ENCODE measurements at places on chromosomes 4 and X.

DNA sequence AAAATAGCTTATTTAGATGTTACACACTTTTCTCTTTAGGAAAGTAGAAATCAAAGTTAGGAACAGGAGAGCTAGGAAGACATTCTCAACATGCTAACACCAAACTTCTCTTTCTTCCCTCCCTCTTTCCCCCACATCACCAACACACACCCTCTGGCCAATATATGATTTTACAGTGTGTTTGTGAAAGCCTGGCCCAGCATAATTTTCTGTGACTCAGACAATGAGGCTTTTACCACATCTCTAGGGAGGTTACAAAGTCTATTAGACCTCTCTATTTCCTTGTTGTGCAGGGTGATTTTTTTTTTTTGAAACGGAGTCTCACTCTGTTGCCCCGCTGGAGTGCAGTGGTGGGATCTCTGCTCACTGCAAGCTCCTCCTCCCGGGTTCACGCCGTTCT is 189.9 kb downstream of the AASDH start:
- peak; percentile 65 for DNase-seq

- no peak for DNase-seq
Measured at GRCh38 chr4:140612357-140612756, 43.6 kb upstream of the UCP1 start.

DNA sequence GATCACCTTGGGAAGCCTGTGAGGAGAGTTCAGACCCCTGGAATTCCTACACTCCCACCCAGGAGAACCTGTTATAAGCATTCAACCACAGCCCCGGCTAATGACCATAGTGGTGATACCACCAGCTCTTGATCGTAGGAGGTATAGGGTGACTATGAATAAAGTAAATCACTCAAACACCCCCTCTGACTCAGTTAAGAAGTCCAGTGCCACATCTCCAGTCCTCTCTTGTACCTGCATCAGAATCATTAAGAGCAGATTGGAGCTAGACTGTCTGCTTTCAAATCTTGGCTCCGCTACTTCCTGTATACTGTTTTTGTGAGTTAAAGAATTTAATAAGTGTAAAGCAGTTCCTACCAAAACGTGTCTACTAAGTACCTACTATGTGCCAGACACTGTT is 565.1 kb upstream of the DIPK2B start:
- no peak for DNase-seq

- DNase-seq, result no peak
Measured at GRCh38 chrX:15547356-15547755, 46.7 kb downstream of the BMX start.

DNA sequence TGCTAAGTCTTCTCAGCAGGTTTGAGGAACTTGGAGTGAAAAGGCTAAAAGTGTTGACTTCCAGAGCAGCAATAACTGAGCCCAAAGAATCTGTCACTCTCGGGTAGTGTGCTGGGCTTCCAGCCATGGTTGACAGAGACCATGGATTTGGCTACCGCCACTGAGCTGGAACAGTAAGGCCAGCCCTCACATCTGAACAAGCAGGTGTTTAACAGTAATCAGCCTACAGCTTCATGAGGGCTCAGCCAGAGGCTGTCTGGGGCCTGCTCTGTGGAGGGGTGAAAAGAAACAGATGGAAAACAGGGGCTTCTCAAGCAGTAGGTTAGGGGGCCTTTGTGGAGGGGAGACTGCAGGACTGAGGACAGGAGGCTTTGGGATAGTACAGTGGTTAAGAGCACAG is 14.9 kb downstream of the RASL11B start:
- no peak for DNase-seq

- no peak for DNase-seq
Measured at GRCh38 chr4:35541888-35542213, 702.5 kb downstream of the ARAP2 start.

DNA sequence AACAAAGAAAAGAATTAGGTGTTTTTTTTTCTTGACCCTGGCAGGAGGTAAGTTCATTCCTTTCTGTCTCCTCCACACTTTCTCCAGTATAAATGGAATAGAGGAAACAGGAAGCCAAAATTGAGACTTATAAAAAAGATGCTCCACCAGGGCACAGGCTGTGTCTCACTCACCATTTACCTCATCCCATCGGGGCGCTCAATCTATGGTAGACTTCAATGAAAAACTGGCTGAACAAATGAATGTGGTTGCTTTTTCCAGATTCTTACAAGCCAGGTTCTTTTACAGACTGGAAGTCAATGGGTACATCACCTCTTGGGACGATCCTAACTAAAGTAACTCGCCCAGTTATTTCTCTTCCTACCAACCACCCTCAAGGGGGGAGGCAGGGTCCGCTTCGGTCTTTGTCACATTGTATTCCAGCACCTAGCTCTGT is 685 bp downstream of the COMMD8 start:
- DNase-seq, result no peak

DNA sequence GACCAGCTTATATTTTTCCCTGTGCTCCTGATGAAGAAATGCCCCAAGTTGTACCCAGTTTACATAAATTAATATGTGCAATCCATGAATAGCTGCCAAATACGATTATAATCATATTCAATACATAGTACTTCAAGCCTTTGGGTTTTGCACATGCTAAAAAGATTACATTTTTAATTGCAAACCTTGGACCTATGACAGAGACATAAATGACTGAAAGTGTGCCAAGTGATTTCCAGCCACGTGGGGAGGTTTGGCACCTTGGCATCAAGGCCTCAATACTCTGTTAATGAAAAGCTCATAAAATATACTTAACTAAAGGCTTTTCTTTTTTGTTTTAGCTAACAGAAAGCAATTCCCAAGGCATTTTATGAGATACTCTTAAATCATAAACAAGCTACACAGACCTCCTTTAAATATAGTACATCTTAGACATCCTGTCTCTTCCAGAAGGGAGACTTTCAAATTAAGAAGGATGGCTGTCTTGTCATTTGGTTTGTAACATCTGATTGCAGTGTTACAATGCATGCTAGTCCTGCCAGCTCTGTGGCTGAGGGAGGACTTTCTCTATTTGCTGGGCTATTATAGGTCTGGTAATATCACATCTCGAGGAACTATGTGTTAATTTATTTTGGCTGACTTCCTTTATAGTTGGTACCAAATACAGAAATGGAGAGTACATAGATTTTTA is 404.1 kb downstream of the AFF2 start:
- DNase-seq, result no peak

GRCh38 chr4:118224243-118224829 is 128.5 kb downstream of the PRSS12 start:
- DNase-seq, result no peak

- DNase-seq, result no peak
Measured at GRCh38 chr4:163395758-163396157, 52.1 kb downstream of the NPY5R start.

DNA sequence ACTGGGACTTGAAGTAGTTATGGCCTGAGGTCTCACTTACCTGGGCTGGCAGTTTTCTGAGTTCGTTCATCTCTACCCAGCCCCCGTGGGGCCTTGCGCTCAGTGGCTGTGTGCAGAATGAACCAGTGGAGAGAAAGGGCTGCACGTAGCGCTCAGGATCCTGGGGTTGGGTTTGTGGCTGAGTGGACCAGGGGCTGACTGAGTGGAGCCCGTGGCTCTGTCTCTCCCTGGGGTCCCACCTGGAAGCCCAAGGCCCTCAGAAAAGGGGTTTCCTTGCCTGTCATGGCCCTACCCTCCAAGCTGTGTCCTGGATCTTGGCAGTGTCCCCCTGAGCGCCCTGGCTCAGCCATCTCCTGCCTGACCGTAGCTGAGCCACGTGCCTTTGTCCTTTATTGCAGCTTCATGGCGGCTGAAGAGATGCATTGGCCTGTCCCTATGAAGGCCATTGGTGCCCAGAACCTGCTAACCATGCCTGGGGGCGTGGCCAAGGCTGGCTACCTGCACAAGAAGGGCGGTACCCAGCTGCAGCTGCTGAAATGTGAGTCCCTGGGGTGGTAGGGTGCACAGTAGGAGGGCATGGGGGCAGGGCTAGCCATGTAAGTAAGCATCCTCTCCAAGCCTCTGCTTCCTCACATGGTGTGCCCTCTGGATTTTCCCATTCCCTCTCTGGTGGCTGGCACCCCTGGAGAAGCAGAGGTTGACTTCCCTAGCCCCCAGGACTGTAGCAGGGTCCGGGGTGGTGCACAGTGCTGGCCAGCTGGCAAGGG is 23.2 kb upstream of the ADD1 start:
- no peak for DNase-seq

- no peak for DNase-seq
Measured at GRCh38 chr4:114312338-114312737, 286.3 kb upstream of the UGT8 start.

DNA sequence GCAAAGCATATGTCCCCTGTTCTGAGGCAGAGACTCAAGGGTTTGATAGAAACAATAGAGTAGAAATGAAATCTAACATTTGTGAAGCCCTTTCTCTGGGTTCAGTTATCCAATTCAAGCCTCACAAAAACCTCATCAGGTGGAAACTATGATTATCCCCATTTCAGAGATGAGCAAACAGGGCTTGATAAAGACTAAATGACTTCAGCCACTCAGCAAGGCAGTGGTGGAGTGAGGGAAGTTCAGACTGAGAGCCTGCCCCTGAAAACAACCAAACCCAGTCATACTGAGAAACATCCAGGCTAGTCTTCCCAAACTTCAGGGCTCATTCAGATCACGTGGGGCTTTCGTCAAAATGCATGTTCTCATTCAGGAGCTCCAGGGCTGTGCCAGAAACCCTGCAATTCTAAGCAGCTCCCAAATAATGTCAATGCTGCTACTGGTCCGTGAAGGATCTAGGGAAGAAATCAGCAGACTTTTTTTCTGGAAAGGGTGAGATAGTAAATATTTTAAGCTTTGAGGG is 109.6 kb upstream of the KIT start:
- no peak for DNase-seq

DNA sequence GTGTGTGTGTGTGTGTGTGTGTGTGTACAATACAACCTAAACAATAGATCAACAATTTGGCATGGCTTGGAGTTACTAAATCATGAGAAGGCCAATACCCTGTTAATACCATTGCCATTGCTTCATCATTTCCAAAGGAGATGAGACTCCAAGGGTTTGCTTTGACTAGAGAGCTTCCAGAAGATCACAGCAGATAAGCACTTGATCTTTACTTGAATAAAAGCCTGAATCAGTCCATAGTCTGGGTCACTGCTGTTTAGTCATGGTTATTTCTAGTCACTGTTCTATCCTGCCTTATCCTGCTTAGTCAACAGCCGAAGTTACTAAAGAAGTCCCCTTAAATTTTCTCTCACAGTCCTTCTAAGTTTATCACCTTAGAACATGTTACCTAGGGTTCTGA is 58.2 kb downstream of the RAB40AL start:
- DNase-seq, result no peak

DNA sequence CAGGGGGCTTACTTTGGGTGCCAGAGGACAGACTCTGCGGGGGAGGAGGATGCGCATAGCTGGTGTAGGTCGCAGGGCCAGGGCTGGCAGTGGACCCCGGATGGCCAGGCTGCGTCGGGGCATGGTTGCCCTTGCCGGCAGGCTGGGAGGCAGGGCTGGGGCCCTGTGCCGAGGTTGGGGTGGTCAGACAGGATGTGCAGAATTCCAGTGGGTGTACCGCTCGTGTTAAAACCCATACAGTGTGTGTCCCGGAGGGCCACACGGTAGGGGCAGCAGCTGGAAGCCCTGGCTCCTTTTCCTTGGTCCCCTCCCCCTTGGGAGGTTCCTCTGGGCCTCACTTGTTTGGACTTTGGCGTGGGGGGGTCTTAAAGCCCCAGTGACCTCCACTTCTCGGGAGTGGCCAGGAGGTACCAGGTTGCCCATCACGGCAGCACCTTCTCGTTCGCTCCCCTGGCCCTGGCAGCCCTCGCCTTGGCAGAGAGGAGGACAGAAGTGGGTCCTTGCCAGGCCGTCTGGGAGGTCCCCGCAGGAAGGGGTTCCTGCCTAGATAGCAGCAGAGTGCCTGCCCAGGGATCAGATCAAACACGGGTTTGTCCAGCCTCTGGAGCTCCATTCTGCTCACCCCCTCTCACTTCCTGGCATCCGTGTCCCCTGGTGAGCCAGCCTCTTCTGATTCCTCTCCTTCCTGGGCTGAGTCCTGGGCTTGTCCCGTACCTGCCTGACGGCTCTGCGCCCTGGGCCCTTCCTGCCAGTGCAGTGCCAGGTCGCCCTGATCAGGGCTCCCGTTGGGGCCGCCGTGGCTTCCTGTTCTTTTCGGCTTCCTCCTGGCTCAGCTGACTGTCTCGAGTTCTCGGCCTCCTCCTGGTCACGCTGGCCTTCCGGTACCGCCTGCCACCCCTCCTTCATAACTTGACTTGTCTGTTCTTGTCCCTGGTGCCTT is 56.7 kb upstream of the HGFAC start:
- DNase-seq, result peak; percentile 47

DNA sequence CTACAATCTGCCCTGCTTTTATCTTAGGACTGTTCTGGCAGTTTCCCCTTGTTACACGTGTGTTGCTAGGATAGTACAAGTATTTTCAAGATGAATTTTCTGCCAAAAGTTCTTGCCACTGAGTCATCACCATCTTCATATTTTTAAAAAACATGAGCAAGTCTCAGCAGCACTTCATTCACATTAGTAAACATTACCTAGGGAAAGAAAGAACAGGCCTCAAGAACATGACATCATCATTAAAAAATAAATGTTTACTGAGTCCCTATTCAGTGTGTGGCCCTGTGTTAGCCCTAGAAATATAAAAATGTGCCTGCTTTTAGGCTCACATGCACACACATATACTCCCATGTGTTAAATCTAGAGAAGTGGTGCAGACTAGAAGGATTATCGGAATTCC is 18.7 kb upstream of the GPC3 start:
- no peak for DNase-seq

DNA sequence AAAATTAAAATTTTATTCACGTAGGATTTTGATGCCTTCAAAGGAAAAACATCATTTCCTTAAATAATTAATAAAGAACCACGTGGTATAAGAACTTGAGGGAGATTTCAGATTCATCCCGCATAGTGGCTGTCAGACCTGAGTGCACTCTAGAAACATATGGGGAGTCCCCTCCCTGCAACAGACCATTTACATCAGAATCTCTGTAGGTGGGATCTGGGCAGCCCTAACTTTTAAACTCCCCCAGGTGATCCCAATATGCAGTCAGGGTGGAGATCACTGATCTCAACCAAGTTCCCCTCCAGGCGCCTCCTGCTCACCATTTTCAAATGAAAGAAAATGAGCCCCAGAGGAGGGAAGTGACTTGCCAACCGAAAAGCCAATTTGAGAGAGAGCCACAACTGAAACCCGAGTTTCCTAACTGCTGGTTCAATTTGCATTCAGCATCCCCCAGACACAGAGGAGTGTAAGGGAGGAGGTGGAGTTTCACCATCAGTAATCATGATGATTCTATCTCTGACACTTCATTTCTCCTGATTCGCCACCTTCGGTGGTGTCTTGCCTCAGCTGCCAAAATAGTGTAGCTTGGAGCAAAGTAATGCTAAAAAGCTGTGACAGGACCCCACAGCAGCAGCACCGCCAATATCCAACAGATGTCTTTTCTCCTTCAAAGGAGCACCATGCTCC is 11.4 kb downstream of the RNF150 start:
- DNase-seq, result no peak

DNA sequence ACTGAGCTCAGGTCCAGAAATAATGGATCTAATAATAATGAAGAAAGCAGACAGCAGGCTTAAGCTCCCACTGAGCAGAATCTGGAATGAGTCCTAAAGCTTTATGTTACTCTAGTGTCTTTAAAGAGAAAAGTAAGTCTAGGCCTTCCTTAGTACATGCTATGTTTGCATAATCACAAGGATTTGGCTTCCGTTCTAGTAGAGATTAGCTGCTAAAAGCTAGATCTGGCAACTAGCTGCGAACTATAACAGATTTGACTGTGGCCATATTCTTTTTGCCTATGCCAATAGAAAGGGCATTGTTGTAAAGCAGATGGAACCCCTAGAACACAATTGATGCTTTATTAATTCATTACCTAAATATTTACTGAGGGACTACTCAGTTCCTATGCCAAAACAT is 19.0 kb downstream of the COX7B2 start:
- DNase-seq, result no peak

- DNase-seq, result no peak
Measured at GRCh38 chr4:180190382-180190781, 2052.8 kb upstream of the TENM3 start.

Measured in osteoblast (primary cell).